GM18507 (cell line): ENCODE measurements at places on chromosomes 16 and 17.

DNA sequence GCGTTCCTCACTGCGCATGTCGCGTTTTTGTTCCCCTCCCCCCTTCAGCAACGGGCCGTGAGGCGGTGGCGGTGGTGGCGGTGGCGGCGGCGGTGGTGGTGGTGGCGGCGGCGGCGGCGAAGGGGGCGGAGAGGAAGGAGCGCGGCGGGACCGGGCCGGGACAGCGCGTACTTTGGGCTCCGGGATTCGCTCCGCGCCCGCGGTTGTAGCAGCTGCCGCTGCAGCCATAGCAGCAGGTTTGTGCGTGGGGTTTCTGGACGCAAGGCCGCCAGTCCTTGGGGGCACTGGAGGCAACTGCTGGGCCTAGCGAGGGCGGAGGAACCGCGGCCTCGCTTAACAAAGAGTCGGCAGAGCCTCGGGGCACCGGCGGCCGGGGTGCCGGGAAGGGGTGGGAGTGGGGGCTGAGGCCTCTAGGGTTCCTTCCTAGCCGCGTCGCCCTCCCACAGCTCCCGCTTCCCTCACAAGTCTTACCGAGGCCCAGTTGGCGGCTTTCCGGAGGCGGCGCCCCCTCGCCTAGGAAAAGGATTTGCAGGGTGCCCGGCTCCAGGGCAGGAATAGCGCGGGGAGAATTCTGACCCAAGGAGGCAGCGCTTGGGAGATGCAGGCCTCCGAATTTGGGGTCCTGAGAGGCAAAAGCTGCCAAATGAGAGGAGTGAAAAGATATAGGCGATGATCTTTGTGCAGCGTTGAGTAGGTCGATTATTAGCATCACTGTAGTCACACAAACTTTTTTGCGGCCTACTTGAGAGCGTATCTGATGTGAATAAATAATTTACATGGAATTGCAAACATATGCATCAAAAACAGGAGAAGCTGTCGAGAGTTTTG, at the start of gene DDX42:
DDX42 (plus strand) TSS at position 30 of the 828 bp plus-strand sequence. CDS start 12,880 bp downstream, outside the sequence.
- DNase-seq = no peak

DNA sequence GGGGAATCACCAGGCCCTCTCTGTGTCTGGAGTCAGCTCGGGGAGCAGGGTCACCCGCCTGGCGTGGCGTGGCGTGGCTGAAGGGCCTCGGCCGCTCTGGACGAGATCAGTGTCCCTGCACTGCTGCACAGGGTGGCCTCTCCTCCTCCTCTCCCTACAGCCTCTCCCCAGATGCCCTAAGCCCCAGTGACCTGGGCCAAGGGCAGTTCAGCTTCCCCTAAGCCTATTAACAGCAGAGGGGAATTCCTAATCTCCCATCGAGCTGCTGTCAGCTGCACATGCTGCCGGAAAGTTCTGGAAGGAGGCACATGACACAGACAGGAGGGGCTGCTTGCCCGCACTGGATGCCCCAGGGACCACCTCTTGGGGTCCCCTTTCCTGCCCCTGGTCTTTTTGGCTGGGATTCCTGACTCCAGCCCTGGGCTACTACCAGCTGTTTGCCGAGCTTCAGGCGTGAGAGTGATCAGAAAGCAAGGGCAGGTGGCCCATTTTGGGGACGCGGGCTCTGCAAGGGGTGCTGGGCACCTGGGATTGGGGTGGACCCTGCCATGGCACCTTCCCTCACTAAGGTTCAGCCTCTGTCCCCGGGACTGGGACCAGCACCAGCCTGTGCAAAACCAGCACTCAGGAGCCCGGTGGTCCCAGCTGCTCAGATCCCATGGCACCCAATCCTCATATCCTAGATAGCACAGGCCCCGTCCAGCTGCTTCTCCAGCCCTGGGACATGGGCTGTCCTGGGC, 794 bp downstream of the PDE6G start:
- DNase-seq = no peak

DNA sequence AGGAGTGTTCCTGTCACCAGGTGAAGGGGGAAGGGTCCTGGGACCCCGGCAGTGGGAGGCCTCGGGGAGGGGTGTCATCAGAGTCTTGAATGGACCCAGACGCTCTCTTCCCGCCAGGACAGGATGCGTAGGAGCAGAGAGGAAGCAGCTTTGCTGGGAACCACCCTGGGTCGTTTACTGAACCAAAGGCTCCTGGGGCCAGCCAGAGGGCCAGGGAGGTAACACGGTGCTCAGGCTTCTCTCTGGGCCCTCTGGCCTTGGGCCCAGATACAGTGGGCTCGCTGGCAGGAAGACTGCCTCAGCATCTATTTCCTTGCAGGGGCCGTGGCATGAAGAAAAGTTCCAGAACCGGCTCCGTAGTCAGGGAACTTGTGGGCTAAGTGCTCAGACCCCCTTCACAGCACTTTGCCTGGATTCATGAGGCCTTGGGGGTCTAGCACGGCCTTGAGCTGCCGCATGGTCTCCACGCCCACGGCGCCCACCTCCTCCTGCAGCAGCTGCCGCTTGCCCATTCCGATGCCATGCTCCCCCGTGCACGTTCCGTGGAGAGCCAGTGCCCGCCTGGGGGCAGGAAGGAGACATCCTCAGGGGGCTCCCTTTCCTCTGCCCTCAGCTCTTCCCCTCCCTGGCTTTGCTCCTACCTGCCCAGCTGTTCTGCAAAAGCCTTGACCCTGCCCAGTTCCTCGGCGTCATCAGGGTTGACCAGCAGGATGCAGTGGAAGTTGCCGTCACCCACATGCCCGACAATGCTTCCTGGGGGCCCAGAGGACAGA, 4.4 kb downstream of the LDHD start:
- no peak for DNase-seq

DNA sequence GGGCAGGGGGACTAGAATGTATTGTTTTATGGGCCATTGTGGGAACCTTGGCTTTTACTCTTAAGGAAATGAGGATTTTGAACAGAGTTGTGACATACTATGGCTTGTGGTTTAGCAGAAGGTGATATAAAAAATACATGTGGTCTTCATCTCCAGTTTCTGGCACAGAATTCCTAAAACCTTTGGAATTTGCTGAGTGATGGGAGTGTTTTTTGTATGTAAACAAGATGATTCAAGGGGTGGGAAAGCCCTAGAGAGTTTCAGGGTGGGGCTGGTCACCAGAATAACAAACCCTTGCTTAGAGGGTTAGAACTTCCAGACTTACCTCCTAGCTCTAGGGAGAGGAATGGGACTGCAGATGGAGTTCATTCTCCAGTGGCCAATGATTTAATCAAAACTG, 316.1 kb downstream of the PHKB start:
- DNase-seq = no peak

DNA sequence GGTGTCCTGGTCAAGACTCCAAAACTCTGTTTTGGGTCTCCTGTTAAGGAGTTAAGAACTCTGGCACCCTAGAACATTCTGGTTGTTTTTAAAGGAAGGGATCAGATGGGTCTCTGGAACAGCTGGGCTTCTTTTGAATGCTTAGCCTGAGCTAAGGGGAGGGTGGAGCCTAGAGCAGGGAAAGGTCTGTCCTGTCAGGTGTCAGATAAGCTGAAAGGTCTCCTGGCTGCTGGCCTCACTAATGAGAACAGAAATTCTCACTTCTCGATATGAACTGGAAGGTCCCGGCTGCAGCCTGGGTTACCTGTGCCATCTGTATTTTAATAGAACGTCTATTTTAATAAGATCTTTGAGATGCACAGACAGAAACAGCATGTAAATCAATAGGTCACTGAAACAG, 69.0 kb downstream of the RAP1GAP2 start:
- DNase-seq = no peak

GRCh38 chr16:27977966-27978365, 85.5 kb downstream of the GSG1L start:
- no peak for DNase-seq

DNA sequence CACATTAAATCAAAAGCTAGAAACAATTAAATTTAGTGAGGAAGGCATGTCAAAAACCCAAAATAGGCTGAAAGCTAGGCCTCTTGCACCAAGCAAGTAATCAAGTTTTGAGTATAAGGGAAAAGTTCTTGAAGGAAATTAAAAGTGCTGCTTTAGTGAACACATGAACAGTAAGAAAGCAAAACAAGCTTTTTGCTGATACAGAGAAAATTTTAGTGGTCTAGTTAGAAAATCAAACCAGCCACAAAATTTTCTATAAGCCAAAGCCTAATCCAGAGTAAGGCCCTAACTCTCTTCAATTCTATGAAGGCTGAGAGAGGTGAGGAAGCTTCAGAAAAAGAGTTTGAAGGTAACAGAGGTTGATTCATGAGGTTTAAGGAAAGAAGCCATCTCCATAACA, 116.2 kb downstream of the CYB561 start:
- DNase-seq = no peak

DNA sequence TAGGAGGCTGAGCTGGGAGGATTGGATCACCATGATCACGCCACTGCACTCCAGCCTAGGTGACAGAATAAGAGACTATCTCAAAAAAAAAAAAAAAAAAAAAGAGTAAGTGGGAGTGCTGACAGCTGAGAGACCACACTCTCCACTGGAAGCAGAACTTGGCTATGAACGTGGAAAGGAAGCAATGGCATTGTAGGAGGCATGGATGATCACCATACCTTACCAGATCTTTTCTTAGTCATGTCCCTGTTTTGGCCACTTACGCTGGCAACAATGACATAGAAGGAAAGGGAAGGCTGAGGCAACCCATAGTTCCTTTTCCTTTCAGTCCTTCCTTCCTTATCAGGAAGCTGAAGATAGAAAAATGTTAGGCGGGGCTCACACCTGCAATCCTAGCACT, 3.7 kb upstream of the ATP1B2 start:
- DNase-seq = no peak

- no peak for DNase-seq
These were observed 117.2 kb downstream of the SOCS1 start for GRCh38 chr16:11138769-11139325.

DNA sequence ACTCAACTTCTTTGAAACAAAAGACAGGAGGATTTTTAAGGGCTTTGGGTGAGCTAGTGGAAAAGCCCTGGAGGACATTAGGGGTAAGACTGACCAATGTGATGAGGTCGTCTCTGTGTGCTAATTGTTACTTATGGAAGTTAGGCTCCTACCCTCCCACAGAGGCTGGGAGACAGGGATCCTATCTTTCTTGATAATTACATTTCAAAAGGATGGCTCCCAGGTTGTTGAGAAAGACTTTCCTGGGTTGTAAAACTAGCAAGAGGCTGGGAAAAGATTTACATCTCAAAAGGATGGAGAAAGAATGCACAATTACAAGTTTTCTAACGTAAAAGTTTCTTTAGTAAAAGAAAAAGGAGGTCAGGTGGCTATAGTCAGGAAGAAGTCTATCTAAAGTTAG, 605.8 kb upstream of the GOT2 start:
- no peak for DNase-seq

DNA sequence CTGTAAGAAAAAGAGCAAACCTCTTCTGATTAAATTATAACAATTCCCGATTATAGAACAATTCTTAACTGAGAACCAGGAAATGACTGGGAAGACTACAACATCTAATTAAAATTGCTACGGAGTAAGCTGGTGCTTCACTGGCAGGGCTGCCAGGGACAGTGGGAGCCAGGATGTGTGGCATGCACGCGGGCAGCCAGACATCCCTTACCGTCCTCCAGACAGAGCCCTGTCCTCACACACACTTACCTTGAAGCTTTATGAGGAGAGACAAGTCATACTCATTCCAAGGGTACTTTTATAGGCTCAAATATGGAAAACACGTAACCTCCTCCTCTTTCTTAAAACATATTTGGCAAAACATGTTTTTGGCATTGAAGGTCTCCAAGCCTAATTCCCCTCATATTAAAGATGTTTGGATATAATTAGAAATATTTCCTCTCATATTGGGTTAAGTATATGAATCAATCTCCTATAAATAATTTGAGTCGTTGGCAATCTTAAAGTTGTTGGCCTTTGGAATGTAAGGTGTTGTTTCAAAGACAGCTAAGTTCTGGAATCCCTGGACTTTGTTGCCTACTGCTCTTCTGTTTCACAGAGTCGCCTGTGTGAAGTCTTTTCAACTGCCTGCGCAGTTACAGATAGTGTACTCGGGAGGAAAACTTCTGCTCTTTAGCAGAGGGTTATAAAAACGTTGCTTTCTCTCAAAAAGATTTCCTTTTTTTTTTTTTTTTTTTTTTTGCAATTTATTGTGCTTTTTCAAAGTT, at the start of gene MYH1:
MYH1 (minus strand) TSS at position 272 of the 767 bp plus-strand sequence. CDS start 1,900 bp downstream, outside the sequence.
- no peak for DNase-seq

GRCh38 chr16:66603537-66604375, 748 bp upstream of the CMTM3 start:
- no peak for DNase-seq

- no peak for DNase-seq
These were observed 43.1 kb downstream of the GLG1 start for GRCh38 chr16:74563828-74564263.

GRCh38 chr17:69188796-69189195, 39.8 kb downstream of the ABCA10 start:
- DNase-seq = no peak

- DNase-seq = no peak
These were observed 270.6 kb downstream of the FTO start for GRCh38 chr16:53974484-53975080.

DNA sequence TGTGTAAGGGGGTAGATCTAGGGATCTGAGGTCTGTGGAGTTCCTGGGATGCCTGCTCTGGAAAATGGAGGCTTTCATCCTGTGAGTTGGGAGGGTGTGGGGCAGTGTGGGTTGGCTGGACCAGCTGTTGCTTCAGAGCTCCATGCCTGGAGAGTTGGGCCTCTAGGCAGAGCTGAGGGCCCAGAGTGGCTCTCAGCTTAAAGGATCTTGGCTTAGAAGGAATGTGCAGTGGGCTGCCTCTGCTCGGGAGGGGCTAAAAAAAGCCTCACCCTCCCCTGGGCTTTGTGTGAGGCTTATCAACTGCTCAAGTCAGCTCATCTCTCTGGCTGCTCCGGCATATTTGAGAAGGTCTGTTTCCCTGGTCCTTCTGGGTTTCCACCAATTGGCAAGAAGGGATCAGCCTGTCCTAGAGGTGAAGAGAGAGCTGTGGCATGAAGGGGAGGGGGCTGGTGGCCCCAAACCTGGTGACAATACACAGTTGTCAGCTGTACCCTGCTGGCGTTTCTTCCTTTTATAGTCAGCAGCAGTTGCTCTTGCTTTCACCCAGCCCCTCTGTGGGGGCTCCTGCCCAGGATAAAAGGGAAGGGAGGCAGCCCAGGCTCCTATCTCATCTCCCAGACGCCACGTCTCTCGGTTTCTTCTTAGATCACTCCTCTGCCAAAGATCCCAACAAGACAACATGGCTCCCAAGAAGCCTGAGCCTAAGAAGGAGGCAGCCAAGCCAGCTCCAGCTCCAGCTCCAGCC, at the start of gene MYL4:
MYL4 (plus strand) TSS at position 605 of the 745 bp plus-strand sequence; CDS start at position 680, 75 bp downstream.
- no peak for DNase-seq
